ENCODE measurements at places on chromosomes 11 and 22.

GRCh38 chr11:11083441-11083840 lies 225.6 kb upstream of the ZBED5 start:
- no peak for DNase-seq

GRCh38 chr11:14614091-14614622 lies 29.4 kb upstream of the PDE3B start:
- no peak for DNase-seq

GRCh38 chr11:61906522-61906909 lies 10.8 kb downstream of the RAB3IL1 start:
- no peak for DNase-seq

GRCh38 chr11:130209128-130209932 lies 49.7 kb downstream of the ST14 start:
- DNase-seq, result no peak

GRCh38 chr22:40123387-40123786 lies 54.3 kb upstream of the TNRC6B start:
- no peak for DNase-seq

GRCh38 chr11:9211322-9211721 lies 53.8 kb downstream of the DENND5A start:
- no peak for DNase-seq

All from activated CD8-positive, alpha-beta memory T cell treated with anti-CD3 and anti-CD28 coated beads for 4 hours (primary cell).